ENCODE measurements at places on chromosomes 4 and X.

- no peak for DNase-seq
Observed at GRCh38 chr4:118866442-118866841, 22.2 kb upstream of the SYNPO2 start.

DNA sequence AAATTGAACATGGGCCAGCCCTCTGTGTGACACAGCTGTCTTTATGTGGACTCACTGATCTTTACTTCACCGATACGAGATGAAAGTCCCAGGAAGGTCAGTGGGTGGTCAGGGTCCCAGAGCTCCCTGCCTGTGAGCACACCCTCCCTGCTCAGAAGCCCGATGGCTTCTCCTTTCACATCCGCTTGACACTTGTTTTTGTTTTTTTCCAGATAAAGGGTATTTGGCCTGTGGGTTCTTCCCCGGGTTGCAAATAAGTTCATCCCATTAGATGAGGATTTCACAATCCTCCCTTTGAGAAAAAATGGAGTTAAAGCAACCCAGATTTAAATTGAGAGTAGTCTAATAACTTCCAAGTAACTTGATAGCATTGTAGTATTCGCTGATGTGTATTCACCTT lies 48.2 kb upstream of the TLR2 start:
- DNase-seq, result no peak

DNA sequence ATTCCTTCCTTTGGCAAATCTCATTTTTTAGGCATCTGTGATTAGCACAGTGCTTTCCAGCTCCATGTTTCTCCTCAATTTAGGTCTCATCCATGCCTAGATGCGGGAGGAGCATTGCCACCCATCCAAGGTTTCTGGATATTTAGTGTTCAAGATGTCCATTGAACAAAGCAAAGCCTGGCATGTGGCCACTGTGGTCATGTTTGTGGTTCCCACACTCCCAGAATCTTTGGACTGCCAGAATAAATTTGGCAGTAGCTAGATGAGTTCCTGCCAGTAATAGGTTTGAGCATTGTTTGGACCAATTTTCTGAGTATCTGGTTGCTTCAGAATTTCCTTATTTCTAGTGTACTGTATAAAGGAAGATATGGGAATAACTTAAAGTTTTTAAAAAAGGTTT lies 1124.1 kb downstream of the ADGRL3 start:
- no peak for DNase-seq

GRCh38 chr4:169398316-169398715 lies 127.6 kb upstream of the SH3RF1 start:
- no peak for DNase-seq

GRCh38 chr4:95546221-95546620 lies 2.6 kb downstream of the UNC5C start:
- DNase-seq, result no peak

GRCh38 chrX:56033495-56034180 lies 198.5 kb upstream of the KLF8 start:
- no peak for DNase-seq
